CD4-positive, alpha-beta T cell treated with Interleukin-2 at 100 ng/mL for 4 hours (primary cell): ENCODE measurements at places on chromosomes 11 and 22.

DNA sequence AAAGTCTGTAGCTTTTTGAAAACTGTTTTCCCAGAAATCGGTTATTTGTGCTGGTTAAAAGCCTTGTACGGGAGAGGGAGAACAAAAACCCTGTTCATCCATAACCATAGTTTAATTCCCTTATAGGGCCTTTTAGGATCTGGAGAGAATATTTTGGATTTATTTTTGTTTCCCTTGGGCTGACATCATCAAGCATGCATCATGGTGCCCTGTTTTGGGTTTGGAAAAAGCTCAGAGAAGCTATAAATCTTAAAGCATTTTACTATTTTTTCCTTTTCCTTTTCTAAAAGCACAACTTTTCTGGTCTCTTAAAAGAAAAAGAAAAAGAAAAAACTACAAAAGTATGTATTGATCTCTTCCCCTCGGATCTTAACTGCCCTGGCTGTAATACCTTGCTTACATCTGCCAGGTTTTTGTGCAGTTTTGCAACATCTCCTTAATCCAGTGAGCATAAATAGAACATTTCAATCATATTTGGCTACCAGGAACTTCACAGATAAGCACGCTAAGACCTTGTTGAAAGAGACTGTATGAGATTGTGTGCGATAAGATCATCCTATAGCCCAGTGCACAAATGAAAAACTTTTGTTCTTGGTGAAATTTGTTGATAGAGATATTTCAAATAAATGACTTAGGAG lies 88.0 kb downstream of the ZBTB16 start:
- no peak for DNase-seq

GRCh38 chr22:40966726-40967085 lies 15.5 kb downstream of the RBX1 start:
- no peak for DNase-seq

GRCh38 chr11:12402025-12402424 lies 24.7 kb downstream of the PARVA start:
- DNase-seq, result no peak

DNA sequence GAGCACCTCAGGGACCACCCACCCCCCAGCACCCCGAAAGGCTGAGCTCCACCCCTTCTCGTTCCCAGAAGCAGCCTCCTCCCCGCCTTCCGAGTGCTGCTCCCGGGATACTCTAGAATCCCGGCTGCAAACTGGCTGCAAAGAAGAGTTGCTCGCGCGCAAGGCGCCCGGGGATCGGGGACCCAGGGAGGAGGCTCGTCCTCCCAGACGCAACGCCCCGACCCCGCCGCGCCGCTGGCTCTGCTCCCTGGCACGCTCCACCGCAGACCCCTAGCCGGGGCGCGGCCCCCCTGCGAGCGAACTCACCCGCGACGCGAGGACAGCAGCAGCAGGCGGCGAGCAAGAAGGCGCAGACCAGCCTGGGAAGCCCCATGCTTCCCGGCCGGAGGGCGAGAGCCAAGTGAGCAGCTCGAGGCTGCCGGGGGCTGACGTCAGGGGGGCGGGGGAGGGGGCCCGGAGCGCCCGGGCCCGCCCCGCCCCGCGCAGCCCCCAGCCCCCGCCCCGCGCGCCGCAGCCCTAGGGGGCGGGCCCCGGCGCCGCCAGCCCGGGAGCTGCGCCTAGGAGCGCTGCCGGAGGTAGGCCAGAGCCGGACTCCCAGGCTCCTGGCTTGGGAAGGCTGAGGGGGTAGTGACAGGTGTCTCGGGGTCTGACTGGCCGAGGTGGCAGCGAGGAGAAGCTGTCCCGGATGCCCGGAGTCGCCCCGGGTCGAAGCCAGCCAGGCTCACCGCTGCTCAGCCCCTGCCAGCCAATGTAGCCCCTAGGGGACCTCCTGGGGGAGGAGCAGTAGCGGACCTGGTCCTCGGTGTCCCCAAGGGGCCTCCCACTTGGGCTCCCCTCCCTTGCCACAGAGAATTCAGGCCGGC lies at the start of gene MCAM:
MCAM (minus strand) TSS at position 402 of the 863 bp plus-strand sequence; CDS start at position 373, 29 bp downstream.
- DNase-seq, result no peak

DNA sequence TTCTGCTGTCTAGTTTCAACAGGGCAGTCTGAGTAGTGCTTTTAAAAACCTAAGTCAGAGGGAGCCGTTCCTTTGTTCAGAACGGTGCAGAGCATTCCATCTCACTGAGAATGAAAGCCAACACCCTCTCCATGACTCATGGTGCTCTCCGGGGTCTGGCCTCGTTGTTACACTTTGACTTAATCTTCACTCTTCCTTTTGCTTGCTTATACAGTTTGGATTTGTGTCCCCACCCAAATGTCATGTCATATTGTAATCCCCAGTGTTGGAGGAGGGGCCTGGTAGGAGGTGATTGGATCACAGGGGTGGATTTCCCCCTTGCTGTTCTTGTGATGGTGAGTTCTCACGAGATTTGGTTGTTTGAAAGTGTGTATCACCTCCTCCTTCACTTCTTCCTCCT lies 292.2 kb downstream of the ST3GAL4 start:
- DNase-seq, result no peak

- no peak for DNase-seq
Observed at GRCh38 chr22:38802671-38803121, 8.8 kb upstream of the DNAL4 start.

DNA sequence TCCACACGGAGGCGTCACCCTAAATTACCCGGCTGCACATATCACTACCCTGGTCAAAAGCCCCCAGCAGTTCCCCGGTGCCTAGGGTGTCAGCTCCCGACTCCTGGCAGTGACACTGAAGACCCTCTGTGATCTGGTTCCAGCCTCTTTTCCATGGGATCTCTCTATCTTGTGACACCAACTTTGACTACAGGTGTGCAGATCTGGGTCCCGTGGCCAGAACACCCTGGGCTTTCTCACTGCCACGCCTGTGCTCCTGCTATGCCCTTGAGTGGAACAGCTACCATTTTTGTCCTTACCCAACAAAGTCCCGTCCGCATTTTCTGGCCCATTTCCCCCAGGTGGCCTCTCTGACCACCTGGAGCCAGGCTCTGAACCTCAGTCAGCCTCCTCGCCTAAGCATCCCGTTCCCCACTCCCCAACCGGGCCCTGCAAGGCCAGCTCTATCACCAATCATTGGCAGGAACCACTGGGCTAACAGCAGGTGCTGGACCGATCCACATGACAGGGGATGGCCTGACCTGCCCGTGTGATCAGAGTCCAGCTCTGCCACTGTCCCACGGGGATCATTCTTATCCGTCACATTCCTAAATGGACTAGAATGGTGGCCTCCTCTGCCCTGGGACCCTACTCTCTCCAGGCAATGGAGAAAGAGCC lies 20.7 kb upstream of the CBX7 start:
- DNase-seq, result no peak

DNA sequence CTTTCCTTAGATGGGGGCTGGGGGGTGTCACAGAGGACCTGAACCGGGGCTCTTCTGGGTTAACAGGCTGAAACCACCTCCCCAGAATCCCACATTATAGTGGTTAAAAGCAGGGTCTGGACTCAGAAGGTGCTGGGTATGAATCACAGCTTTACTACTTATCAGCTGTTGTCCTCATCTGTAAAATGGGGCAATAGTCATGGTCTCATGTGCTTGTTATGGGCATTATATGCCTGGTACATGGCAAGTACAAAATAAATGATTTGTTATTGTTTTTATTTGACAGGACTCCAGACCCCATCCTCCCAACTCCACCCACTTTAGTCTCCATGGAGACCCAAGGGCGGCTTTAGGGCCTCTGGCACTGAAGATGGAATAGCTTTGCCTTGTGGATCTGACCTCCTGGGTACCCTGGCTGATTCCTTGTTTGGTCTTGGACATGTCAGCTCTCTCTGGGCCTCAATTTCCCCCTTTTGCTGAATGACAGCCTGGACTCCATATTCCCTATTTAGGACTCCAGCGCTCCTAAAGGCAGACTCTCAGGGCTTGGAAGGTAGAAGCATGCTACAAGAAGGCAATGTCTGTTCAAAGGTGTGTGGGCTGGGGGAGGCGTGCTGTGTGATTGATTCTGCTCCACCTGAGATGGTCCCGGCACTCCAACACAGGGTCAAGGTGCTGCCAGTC lies 812 bp upstream of the SMTN start:
- DNase-seq, result no peak

DNA sequence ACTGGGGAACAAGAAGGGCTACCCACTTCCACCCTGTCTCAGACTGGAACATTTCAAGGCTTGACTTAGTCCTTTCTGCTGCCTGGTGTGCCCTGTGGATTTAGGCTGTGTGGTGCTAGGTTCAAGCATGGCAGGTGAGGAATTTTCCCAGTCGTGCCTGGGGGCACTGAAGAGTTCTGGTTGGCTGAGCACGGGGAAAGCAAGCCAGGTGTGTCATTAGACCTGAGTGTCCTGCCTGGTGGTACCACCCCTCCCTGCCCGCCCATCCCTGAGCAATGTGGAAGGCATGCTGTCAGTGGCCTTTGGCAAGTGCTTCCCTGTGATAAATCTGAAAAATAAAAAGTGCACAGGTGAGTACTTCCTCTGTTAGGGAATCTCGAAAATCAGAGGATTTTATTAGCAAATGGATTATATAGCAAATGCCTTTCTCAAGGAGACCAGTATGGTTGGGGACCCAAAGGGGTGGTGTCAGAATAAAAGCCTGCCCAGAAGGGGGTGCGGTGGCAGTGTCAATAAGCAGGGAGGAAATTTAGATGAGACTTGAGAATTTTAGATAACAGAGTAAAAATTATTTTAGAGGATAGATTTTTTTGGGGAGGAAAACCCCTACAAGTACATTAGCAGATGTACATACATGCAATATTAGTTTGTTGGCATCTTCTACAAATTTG lies 22.8 kb downstream of the TEAD1 start:
- DNase-seq, result no peak
